ENCODE measurements at places on chromosomes 4 and X.

DNA sequence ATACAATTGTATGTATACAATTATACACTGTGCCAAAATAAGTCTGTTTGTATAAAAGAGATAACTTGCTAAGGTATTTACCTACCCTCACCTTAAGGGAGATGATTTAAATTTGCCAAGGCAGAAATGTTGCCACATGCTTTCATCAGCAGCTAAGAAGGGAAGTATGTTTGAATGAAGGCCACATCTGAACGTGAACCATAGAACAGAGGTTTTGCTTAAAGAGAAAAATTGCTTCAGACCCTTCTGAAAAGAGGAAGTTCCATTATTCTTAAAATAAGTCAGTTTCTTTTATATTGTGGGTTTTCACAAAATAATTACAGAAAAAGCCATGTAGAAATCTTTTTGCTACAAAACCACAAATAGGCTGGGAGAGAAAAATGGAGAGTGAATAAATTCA, 621.5 kb upstream of the HTR2C start:
- no peak for DNase-seq

GRCh38 chr4:74953647-74954046, 20.7 kb downstream of the PARM1 start:
- DNase-seq = no peak

GRCh38 chr4:56296526-56296925, 90.8 kb downstream of the AASDH start:
- DNase-seq = no peak

- no peak for DNase-seq
Observed at GRCh38 chr4:120132935-120133334, 66.3 kb upstream of the MAD2L1 start.

- DNase-seq = no peak
Observed at GRCh38 chr4:8110071-8110986, 48.3 kb downstream of the ABLIM2 start.

GRCh38 chr4:159178151-159178546, 75.3 kb downstream of the RAPGEF2 start:
- no peak for DNase-seq

DNA sequence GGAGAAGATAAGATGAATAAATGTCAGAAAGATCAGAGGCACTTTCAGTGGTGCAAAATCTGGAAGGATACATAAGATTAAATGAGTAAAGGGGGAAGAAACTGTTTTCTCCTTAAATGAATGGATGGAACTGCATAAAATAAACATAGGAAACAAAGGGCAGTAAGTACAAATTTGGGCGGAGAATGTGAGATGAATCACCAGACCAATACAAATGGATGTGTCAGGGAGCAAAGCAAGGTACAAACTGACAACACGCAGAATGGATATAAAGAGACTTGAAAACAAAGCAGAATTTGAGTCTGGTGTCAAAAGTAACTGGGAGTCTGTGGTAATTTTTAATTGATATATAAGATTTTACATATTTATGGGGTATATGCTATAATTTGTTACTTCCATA, 175.3 kb upstream of the PCDH18 start:
- DNase-seq = no peak

DNA sequence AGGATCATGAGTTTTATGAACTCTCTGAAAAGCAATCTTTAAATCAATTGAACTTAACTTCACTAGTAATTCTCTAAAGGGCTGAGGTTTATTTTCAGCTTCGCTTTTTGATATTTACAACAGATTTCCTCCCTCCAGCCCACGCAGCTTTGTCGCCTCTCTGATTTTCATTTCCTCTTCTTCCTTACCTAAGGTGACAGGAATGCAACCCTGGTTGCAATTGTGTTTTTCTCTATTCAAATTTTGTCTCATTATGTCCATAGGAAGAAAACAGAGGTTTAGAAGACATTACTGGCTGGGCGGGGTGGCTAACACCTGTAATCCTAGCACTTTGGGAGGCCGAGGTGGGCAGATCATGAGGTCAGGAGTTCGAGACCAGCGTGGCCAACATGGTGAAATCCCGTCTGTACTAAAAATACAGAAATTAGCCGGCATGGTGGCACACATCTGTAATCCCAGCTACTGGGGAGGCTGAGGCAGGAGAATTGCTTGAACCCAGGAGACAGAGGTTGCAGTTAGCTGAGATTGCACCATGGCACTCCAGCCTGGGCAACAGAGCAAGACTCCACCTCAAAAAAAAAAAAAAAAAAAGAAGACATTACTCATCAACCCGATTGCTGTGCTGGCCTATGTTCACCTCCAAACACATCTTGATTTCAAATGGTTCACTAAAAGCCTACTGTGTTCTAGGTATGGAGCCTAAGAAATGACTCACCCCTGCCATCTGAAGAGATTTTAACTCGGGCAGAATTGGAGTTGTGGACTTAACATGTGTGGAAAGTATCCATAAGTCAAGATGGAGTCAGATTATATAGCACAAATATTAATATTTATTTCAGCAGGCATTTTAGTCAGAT, 36.8 kb downstream of the VSIG4 start:
- DNase-seq = no peak

Data from thoracic aorta (tissue), 2 donors.